Neural progenitor cell (in vitro differentiated cells): ENCODE measurements at places on chromosomes 6 and 20.

DNA sequence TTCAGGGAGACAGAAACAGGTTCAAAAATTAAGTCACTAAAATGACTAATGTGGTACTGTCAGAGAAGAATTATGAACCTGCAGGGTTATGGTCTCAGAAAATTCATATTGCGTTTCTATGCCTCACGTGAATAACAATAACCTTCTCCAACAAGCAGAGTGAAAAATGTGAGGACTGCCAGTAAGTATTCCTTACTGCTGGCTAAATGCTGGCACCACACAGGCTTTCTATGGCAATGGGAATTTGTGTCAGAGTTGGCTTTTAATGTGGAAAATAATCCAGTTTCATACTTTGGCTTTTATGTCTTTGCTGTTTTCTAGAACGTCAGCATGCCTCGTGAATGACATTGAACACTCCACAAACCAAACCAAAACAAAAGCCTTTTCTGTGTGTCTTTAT, 656.0 kb downstream of the KIF16B start:
- DNase-seq: no peak

- DNase-seq: no peak
Observed at GRCh38 chr20:25291432-25292133, 43.7 kb downstream of the PYGB start.

GRCh38 chr6:151060096-151060765, 179.5 kb upstream of the AKAP12 start:
- DNase-seq: no peak

DNA sequence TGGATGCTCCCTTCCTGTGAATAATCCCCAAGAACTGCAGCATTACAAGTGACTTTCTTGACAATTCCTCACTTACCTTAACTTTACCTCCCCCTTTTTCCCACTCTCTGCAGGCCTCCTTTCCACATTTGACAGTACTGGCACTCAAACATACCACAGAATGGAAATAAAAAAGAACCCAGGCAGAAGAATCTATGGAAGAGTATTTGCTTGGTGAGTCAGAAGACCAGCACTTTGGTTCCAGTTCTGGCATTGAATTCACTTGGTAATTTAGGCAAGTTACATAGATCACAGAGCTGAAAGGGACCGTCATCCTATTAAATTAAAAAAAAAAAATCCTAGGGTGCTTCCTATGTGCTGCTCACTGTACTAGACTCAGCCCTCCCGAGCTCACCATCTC, 55.0 kb downstream of the BTBD9 start:
- no peak for DNase-seq

GRCh38 chr20:46001498-46001897, 7.2 kb upstream of the MMP9 start:
- no peak for DNase-seq

- no peak for DNase-seq
Observed at GRCh38 chr6:166926748-166927147, 29.6 kb downstream of the RNASET2 start.
